Right cardiac atrium (tissue), 5 donors: ENCODE measurements at places on chromosomes 12 and 14. TPM values are rescaled to one million over a fixed set of nuclear protein-coding genes. Genes with fewer than 3 reads are reported as not detected.

Gene OR8S1
- not detected for total RNA-seq

- DNase-seq, result no peak
These were observed 30.0 kb downstream of the CREBL2 start for GRCh38 chr12:12641650-12642049.

GRCh38 chr14:99318959-99319295 is 46.9 kb upstream of the BCL11B start:
- DNase-seq, result no peak

DNA sequence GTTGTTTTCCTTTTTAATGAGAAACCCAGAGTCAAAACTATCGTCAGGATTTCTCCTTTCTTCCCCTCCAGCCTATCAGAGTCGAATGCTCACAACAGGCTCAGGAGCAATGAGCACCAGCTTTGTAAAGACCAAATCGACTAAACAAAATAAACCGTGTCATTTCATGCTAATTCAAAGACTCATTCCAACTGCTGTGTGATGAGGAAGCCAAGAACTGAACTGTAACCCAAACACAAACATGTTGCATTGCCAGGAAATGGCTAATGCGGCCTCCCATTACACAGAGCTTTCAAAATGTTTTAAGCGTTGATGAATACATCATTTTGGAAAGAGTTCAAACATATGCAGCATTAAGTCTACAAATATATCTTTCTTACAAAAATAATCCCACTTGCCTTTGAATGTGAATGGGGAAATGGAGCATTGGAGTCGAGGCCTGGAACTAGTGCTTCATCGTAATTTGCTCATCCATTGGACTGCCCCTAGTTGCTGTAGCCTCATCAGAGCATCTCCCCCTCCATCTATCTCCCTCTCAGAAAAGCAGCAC is 349.5 kb downstream of the GXYLT1 start:
- DNase-seq, result no peak

GRCh38 chr14:74577247-74577947 is 34.6 kb downstream of the LTBP2 start:
- DNase-seq, result no peak

Gene CLEC2B
- total RNA-seq, result 7.2 TPM

DNA sequence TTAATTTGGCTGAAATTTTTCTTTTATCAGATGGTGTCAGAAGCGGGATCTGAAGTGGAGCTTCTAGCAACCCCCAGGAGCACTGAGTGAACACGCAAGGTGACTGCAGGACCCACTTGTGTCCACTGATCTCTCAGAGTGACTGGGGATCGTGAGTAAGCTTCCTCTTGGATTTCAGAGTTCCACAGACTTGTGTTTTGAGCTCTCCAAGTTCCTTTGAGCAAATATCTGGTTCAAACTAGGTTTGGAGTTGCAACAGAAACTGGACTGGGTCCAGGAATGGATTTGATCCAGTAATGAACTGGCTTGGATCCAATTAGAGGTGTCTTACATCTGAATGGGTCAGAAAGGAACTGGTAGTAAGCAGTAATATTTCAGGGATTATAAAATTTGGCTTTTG is 24.7 kb upstream of the B4GALNT1 start:
- DNase-seq, result no peak

Gene SIX4
- total RNA-seq, result 2.1 TPM

- no peak for DNase-seq
These were observed 18.4 kb downstream of the RACGAP1 start for GRCh38 chr12:50006754-50007442.

Gene SLC17A8
- 0.09 TPM for total RNA-seq

- peak; percentile 69 for DNase-seq
These were observed 9.2 kb upstream of the INF2 start for GRCh38 chr14:104680056-104680805.

- no peak for DNase-seq
These were observed 79.5 kb downstream of the SLC25A47 start for GRCh38 chr14:100402631-100403030.

Gene GLIPR1L2
- 1.8 TPM for total RNA-seq

GRCh38 chr12:69779928-69780327 is 41.3 kb downstream of the RAB3IP start:
- no peak for DNase-seq

GRCh38 chr12:58741226-58741625 is 179.1 kb downstream of the LRIG3 start:
- DNase-seq, result no peak

DNA sequence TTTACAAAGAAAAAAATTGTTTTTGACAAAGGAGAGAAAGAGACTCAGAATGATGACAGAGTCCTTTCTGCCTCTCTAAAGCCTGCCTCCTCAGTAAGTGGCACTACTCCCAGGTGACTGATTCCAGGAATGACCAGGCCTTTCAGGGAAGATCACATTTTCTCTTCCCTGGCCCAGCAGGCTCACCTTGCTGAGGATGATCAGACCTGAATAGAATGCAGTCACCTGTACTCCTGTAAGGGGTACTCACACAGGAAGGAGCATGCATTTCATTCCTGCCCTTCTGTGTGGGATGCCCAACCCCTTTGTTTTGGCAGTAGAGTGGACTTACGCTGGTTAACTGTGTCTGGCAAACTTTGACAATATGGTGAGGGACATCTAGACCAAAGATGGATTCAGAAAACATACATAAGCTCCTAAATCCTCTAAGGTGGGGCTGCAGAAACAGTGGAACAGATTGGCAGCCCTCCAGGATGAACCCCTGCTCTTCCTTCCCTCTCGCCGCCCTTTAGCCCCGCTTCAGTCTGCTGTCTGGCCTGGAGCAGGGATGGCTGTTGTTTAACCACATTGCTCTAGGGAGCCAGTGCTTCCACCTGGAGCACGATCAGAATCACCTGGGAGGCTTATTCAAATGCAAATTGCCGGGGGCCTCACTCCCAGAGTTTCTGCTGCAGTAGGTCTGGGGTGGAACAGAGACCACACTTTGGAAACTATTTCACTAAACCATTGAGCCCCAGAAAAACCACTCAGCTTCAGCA is 29.8 kb downstream of the ERG28 start:
- DNase-seq, result no peak

GRCh38 chr14:52355016-52355431 is 40.9 kb downstream of the PTGER2 start:
- no peak for DNase-seq

- DNase-seq, result no peak
These were observed 524.1 kb upstream of the FBXO33 start for GRCh38 chr14:39956372-39956771.
